ENCODE measurements at places on chromosomes 11 and 22.

DNA sequence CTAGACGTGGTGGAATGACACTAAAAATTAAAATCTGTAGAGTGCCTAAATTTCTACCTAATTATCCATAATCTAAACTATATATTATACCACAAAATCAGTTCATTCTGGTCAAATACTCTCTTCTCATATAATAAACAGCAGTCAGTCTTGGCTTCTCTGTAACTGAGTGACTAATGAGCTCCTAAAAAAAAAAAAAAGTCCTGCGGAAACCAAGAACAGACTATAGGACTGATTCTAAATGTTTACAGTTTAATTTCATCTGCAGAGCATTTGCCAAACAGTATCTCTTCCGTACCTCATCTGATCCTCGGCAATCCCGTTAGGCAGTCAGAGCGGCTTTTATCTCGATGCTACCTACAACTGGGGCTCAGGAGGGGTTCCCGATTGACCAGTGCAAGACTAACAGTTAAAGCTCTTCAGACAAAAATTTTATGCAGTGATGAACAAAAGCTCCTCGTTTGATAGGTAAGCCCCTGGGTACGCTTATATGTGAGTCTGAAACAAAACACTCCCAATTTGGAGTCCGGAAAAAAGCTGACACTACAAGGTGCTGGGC is 686 bp downstream of the KIF18A start:
- DNase-seq: no peak

DNA sequence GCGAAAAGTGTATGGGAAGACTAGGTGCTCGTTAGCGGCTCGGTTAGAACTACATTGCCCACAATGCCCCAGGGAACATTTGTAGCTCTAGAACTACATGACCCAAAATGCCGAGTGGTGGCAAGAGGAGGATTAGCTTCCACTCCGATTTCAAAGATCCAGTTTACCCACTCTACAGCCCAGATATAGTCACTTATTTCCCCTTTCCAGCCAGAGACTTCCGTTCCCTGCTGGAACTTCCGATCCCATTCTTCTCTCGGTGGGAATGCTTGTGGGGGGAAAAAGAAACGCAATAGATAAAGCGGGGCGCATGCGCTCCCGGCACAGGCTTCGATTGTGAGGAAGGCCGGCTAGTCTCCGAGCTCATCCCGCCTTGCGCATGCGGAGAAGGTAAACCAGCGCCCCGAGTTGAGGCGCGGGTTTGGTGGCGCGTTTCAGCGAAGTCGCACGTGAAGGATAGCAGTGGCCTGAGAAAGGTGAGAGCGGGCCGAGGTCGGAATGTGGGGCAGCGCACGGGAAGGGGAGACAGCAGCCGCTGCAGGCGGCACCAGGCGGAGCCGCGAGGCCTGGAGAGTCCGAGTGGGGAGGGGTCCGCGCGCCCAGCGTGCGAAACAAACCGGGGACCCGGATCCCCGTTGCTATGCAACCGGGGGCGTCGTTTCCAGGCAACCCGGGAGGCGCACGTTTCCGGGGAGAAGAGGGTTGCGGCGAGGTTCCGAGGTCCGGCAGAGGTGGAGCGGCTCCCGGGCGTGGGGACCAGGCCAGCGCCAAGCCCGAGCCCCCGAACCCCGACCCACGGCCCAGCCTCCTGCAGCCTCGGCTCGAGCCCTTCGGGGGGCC is at the start of gene TMEM109:
TMEM109 (plus strand) TSS at position 366 of the 840 bp plus-strand sequence. CDS start 5,536 bp downstream, outside the sequence.
- peak; percentile 90 for DNase-seq

GRCh38 chr11:45798793-45799441 is 6.0 kb upstream of the SLC35C1 start:
- DNase-seq: no peak

DNA sequence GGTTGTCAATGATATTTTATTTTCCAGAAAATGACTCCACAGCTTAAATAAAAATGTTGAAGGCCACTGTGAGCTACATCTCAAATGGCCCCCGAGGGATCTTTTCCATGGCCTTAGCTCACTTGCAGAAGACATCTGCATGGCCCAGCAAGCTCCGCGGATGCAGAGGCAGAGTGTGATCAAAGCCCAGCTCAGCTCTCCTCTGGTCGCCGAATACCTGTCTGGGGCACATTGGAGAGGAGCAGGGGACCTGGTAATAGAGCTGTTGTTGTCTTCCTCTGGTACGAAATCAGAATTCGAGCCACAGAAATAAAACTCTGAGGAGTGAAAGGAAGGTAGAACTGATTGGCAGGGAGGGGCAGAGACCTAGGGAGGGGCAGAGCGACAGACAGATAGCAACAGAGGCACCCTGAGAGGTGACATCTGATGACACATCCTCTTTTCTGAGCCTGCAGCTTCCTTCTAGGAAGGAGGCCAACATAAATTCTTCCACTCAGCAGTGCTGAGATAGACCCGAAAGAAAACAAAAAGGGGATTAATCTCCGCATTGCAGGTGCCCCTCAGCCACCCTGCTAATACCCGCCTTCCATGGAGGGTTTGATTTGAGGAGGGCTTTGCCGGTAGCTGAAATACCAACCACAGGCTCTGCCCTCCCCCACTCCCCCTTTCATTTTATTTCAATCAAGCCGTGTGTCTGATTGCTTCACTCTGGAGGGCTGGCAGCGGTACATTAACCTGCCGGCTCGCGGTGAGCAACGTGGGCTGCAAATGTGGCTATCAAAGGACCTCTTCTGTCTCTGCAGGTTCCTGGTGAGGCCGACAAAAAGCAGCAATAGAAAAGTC is 759.4 kb downstream of the OPCML start:
- no peak for DNase-seq

DNA sequence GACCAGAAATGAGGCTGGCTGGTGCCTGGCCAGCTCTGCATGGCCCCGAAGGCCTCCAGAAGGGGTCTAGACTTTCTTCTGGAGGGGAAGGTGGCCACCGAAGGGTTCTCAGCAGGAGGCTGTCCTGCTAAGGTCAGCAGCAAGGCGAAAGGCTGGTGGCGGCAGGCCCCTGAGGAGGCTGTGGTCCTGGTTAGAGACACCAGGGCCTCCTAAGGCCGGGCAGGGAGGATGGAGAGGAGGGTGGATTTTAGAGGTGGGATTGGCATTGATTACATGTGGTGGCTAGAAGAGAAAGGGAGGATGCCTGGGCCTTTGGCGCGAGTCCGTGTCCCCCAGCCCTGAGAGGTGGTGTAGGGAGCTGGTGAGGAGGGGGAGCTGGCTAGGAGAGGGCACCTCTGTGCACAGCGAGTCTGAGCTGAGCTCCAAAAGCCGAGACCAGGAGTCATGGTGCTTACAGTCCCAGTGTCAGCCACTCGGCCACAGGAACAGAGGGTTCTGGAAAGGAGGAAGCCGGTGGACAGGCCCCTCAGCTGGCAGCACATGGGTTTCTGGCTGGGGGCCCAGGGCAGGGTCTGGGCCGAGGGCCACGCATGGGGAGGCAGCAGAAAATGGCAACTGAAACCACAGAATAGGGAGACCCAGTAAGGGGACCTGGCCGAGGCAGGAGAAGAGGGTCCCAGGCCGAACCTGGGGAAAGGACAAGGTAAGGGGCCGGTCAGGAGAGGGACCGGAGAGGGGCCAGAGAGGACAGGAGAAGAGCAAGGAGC is 2.5 kb downstream of the FERMT3 start:
- no peak for DNase-seq

GRCh38 chr11:17471501-17471900 is 5.1 kb downstream of the ABCC8 start:
- DNase-seq: no peak

GRCh38 chr11:5689551-5689983 is at the start of gene TRIM22:
TRIM22 (plus strand) TSS chr11:5689790; CDS start chr11:5696233, 6,443 bp downstream.
- DNase-seq: peak; percentile 61

- peak; percentile 30 for DNase-seq
These were observed 159.7 kb downstream of the DBX1 start for GRCh38 chr11:20000351-20001134.

DNA sequence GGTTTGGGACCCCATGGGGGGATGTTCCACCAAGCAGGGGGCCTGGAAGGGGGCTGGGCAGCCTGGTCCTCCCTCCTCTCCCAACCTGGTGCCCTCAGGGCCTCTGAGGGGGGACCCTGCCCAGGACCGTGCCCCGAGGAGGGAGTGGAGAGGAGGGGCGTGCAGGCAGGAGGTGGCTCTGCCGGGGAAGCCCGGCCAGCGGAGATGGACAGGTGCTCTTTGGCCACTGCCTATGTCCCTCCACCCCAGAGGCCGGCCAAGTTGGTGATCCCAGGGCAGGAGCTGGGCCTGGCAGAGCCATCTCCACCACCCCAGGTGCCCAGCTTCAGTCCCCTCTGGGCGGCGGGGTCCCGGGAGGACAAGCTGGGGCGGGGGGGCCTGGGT is 2.4 kb downstream of the MUC2 start:
- no peak for DNase-seq

- DNase-seq: no peak
These were observed 31.9 kb downstream of the PDGFB start for GRCh38 chr22:39212721-39213376.

DNA sequence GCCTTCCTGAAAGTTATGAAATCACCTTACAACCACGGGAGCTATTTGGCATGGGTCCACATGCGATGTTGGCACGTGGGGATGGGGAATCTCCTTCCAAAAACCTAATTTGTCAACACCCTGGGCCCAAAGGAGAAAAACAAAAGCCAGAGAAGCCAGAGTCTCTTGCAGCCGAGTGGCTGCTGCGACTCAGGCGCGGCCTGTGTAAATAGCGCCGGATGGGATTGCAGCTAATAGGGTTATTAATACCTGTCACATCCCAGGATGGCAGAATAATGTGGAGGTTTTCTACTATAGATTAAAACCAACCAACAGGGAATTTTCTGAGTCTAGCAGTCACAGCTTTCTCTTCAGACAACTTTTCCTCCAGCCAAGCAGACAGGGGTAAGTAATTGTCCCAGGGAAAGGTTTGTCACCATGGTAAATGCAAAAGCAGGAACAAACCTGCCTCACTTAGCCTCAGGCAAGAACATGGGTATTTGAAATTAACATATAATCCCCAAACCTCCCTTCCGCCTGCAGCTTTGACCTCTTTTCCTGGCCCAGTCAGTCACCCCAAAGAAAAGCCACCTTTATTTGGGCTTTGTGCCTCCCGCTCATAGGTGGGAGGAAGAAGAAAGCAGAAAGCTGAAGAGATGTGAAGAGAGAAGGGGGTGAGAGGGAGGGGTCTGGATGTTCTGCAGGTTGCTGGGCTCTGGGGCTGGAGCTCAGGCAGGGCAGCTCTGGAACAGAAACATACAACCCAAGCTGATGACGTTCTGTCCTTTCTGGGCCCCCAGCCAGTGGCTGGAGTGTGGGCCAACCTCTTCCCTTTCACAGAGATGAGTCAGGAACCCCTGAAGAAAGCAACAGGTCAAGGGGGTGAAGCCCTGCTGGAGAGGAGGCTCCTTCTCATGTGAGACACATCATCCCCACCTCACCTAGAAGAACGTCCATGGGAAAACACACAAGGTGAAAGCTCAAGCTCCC is 376.5 kb downstream of the NXPE2 start:
- peak; percentile 44 for DNase-seq

DNA sequence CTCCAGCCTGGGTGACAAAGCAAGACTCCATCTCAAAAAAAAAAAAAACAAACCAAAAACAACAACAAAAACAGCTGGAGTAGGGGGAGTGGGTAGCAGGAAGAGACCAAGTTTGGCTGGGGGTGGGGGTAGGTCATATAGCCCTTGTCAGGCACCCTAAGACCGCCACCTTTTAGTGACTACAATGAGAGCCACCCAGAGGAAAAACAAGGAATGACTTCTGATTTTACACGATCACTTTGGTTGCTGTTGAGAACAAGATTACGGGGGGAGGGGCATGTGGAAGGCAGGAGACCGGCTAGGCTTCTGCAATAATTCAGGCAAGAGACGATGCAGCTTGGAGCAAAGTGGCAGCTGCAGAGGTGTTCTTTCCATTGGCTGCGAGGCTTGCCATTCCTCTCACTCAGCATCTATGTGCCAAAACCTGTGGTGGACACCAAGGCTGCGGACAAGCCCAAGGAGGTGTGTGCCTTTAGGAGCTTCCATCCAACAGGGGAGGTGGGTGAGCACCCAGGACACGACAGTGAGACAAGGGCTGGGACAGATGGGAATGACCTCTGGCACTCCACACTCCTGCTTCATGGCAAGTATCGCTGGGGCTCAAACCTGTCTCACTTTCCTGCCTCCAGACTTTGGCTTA is 1.7 kb downstream of the RPS19BP1 start:
- no peak for DNase-seq

DNA sequence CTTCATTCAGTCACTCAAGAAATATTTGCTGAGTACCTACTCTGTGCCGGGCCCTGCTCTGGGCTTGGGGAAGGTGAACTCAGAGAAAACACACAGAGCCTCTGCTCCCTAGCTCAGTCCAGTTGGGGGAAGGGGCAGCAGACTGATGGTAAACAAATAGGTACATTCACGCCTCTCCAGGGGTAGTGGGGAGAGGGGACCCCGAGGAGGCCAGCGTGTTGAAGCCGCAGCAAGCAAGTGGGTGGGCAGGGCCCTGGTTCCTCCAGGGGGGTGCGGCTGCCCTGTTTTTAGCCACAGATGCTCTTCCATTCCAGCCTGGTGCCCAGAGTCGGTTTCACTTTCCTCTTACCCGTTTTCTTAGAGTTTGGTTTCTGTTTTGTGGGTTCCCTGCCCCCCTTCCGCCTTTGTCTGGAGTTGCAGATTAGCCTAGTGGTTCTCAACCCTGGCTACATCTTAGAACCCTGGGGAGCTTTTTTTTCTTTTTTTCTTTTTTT is 8.7 kb downstream of the DRAP1 start:
- DNase-seq: peak; percentile 33

GRCh38 chr11:134581121-134581626 is 169.1 kb upstream of the B3GAT1 start:
- DNase-seq: no peak

- no peak for DNase-seq
These were observed 19.6 kb upstream of the MN1 start for GRCh38 chr22:27820896-27821866.

GRCh38 chr11:60762851-60763691 is 6.4 kb downstream of the MS4A15 start:
- DNase-seq: no peak

GRCh38 chr11:10274726-10275125 is 19.3 kb downstream of the SBF2 start:
- DNase-seq: no peak

DNA sequence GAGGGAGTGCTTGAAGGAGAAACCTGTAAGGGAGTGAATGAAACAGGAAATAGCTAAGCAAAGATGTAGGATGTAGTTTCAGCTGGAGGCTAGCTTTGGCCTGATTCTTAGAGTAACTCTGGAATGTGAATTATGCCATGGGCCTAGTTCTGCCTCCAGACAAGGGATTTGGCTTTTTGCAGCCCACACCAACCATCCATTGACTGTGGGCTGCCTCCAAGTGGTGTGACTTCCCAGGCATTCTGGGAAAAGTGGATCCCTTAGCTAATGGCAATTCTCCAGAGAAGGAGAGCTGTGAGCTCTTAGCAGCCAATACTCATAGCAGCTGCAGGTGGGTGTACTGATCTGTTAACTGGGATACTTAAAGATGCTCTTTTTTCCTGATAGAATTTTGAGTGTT is 2.0 kb upstream of the OR9I1 start:
- DNase-seq: no peak

GRCh38 chr11:63890368-63890767 is 26.6 kb downstream of the RCOR2 start:
- no peak for DNase-seq

DNA sequence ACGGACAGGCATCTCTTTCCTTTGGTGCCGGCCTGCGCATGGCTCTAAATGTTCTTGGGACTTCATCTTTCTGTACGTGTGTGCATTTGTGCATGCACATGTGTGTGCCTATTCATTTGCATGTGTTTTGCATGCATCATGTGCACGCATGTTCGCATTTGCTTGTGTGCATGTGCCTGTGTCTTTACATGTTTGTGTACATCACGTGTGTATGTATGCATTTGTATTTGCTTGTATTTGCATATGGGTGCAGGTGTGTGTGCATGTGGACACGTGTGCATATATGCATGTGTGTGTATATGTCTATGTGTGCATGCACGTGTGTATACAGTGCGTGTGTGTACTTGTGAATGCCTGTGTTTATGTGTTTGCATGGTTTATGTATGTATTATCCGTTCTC is 13.5 kb upstream of the FADD start:
- no peak for DNase-seq
